ENCODE measurements at places on chromosomes 2 and 18.

GRCh38 chr2:61575447-61575859 lies 37.3 kb upstream of the XPO1 start:
- no peak for DNase-seq

- DNase-seq, result no peak
Observed at GRCh38 chr18:1599196-1599595, 694.5 kb downstream of the ADCYAP1 start.

DNA sequence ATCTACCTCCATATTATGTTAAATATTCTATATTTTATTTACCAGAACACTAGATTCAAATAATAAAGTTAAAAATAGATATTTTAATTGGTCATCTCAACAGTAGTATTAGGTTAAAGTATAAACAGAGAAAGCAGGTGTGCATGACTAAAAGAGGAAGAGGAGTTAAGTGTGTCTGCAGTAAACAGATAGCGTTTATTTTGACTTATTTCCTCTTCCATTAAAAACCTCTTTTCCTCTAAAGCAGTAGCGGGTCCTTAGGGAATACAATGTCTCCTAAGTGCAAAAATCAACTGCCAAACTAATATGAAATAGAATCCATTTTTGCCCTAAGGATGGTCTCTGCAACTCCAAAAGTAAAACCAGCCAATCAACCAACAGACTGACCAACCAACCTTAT lies 27.7 kb downstream of the EIF2AK3 start:
- DNase-seq, result no peak

GRCh38 chr2:188450732-188451483 lies 159.2 kb downstream of the GULP1 start:
- DNase-seq, result no peak

DNA sequence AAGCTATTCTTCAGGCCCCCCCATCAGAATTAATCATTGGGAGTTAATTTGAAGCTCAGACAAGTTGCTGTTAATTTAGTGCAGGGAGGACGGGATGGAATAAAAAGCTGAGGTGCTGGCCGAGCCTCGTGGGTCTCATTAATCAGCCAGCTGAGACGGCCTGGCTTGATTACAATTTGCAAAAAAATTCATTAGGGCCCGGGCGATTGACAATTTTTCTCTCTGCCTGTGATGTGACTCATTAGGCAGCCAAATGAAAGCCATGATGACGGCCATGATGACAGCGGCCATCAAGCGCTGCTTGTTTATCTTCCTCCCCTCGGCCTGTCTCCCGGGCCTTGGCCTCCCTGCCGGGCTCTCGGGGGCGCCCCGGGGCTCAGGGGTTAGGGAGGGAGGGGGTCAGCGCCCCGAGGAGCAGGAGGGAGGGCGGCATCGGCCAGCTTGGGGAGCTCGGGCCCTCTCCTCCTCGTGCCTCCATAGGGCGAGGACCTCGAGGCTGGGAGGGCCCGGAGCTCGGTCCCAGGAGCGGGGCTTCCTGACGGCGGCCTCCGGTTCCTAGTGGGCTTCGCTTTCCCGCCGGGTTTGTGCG lies 5.2 kb downstream of the GBX2 start:
- DNase-seq, result no peak

DNA sequence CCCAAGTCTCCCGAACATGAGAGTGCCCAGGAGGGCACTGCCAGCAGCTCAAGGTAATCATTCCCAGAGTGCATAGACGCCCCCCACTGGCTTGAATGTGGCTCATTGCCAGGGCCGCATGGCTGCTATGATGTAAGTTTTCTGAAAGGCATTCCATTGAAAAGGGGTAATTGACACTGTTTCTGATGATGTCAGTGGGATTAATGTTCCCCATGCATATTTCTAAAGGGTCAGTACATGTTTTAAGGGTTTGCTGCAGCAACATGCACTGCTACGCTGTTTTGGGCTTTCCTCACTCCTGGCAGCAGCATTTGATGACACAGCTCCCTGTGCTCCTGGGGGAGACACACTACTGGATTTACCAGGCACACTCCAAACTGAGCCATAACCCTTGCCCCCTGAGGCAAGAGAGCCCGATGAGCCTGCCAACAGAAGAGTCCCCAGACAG lies 36.7 kb downstream of the KIAA2012 start:
- DNase-seq, result no peak

- no peak for DNase-seq
Observed at GRCh38 chr2:159124441-159124911, 156.0 kb downstream of the TANC1 start.

- DNase-seq, result no peak
Observed at GRCh38 chr2:227160164-227160563, 3.8 kb downstream of the COL4A4 start.

DNA sequence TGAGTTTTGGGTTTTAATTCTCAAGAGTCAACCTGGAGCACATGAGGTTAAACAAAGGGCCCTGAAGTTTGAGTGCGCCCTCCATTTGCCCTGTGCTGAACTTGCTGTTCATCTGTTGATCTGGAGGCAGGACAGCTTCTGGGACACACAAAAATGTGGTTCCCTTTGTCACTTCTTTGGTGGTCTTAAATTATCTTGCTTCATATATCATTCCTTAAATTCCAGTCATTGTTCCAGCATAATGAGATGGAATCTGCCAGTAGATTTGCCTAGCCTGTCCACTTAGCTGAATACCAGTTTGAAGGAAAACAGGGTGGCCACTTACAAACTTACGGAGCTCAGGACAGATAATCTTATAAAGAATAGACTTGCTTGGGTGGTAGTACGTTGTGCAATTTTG lies 916 bp downstream of the CETN1 start:
- no peak for DNase-seq

DNA sequence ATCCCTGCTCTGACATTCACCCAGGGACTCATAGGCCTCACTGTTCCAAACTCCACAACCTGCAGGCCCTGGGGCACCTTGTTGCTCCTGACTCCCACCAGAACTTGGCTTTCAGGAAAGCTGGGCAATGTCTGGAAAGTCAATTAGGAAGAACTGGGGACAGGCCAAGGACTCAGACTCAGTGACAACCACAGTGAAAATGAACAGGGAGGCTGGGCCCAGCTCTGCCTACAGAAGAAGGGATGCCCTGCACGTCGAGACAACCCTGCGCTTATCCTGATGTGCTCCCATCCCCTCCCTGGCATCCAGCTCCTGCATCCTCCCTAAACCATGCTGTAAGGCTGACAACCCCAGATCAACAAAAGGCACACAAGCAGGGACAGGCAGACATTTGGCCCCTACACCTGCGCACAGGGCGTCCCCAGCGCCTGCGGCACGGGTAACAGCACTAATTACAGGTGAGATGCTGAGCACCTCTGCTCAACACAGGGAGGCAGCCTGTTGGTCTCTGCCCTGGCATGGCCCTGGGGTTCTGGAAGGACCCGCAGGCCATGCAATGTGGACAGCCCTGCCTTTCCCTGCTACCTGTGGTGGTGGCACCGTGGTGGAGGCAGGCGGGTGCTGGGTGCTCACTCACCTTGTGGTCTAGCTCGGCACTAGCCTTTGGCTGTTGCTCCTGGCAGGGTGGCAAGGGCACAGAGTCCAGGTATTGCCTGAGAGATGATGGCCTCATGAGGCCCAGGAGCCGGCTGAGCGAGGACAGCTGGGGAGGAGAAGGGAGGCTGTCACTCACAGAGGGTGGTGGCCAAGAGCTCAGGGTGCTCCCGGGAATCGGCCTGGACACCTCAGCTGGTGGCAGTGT lies 23.6 kb upstream of the SEMA4C start:
- DNase-seq, result no peak

GRCh38 chr2:59899692-59900091 lies 653.8 kb downstream of the BCL11A start:
- DNase-seq, result no peak

DNA sequence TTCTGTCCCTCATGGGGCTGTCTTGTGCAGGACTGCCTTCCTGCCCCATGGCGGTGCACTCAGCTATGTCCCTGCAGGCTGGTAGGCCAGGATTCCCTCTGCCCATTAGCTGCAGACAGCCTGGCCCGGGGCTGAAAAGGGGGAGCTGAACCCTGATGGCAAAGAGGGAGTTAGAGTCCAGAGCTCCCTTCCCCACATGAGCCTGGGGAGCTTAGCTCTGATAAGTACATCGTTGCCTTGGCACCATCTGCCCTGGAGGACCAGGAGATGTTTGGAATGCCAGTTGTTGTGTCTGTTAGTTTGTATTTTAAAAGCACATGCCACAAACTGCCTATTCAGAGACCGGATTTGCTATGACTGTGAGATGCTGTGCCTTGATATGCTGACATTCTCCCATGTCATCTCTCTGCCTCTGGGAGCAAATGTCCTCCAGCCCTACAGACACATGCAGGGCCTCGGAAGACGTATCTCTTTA lies 65.1 kb upstream of the AFF3 start:
- no peak for DNase-seq

GRCh38 chr2:171176516-171176915 lies 15.8 kb upstream of the TLK1 start:
- no peak for DNase-seq

GRCh38 chr18:42341423-42341822 lies 386.4 kb downstream of the PIK3C3 start:
- DNase-seq, result no peak

- DNase-seq, result no peak
Observed at GRCh38 chr2:215973954-215974699, 39.2 kb downstream of the MREG start.

DNA sequence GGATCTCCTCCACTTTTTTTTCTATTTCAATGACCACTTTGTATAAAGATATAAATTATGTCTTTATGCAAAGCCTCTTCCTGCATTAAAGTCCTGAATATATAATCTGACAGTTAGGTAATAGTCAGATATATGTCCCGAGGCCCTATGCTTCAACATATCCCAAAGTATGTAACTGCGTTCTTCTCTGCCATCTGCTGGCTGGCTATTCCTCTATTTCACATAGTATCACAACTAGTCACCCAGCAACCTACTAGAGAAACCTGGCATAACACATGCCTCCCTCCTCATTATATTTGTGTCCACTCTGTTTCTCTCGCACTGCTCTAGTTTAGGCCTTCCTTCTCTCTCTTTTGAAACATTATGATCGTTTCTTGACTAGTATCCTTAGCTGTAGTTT lies 640.8 kb downstream of the DPP10 start:
- no peak for DNase-seq

- no peak for DNase-seq
Observed at GRCh38 chr2:218465987-218466633, 47.2 kb downstream of the VIL1 start.

GRCh38 chr2:6337472-6337820 lies 528.3 kb downstream of the CMPK2 start:
- no peak for DNase-seq

DNA sequence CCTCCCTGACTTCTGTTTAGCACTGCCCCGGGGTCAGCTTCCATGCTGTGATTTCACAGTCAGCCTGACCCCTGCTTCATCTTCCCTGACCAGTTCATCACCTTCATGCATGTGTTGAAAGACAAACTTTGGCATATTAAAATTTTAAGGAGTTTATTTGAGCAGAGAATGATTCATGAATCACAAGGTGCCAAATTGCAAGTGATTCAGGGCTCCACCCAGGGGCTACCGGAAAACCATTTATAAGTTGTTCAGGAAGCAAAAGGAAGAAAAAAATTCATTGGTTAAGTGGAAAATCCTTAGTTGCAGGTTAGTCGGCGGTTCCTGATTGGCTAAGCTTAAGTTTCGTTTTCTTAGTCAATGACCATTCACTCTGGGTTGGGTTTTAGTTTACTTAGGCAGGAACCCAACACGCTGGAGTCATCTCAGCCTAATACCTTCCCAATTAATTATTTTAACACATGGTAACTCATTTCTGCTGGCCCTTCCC lies 10.6 kb downstream of the IL1F10 start:
- DNase-seq, result no peak

GRCh38 chr2:187541086-187542085 lies 12.8 kb downstream of the TFPI start:
- no peak for DNase-seq

DNA sequence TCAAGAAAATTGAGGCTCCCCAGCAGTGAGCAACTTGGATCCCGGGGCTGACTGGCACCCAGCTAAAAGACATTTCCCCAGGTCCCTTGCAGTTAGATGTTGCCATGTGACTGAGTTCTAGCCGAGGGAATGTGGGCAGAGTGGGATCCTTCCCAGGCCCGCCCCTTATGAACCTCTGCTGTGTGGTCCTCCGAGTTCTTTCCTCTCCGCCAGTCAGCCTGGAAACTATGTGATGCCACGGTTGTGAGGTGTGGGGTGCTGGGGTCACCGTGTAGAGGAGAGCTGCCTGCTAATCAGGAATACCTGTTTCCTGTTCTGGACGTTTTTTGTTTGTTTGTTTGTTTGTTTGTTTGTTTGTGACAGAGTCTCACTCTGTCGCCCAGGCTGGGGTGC lies 45.5 kb downstream of the TMEM37 start:
- DNase-seq, result no peak

DNA sequence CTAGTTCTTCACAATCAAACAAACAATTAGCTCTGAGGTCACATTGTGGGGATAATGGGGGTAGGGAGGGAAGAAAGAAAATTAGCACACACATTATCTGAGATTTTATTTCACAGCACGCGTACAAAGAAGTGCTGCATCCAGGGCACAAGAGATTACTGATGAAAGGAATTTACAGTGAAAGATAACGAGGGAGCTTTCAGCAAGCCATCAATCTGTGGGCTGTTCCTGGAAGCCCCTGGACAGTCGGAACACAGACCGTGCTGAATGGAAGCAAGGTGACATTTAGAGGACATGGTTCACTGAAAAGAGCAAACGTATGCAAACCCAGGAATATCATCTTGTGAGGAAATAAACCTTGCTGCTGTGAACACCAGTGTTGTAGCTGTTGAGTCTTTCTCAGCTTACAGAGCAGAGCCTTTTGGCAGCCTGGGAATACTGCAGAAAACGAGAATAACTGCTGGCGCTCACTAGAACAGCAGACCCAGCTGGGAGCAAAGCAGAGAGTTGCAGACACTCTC lies 63.2 kb downstream of the SCG2 start:
- DNase-seq, result no peak

- DNase-seq, result no peak
Observed at GRCh38 chr2:178301649-178302238, 107.4 kb downstream of the OSBPL6 start.

DNA sequence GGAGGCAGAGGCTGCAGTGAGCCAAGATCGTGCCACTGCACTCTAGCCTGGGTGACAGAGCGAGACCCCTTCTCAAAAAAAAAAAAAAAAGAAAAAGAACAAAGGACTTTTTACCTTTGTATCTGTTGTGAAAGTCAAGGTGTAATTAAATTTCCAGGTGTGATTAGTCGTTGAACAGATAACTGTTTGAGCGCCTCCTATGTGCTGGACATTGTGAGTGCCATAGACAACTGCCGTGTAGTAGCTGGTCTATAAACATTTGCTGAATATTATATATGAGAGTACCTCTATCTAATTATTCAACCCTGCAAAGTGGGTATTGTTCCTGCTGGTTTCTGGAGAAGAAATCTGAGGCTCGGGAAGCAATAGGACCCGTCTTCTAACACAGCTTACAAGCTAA lies 71.8 kb downstream of the ASAP2 start:
- DNase-seq, result no peak

DNA sequence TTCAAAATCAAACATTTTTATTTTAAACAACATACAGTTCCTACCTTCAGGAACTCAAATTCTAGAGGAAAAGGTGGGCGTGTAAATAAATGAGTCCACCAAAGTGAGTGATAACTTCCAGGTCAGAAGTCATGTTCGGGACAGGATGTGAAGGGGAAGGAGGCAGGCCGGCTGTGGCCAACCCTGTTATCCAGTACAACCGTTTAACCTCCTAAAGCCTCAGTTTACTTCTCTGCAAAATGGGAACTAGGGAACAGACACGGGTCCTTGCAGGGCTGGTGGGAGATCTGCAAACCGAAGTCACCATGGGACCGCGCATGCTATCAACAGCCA lies 373 bp downstream of the EIPR1 start:
- no peak for DNase-seq

- DNase-seq, result no peak
Observed at GRCh38 chr2:147756069-147756468, 88.8 kb upstream of the ACVR2A start.

Measured in activated naive CD8-positive, alpha-beta T cell treated with anti-CD3 and anti-CD28 coated beads, Interleukin-2, amount 50 U/mL, for 16 hours (primary cell).